ENCODE measurements at places on chromosomes 3 and 15.
A peak's percentile ranks its signal among the peaks of the same experiment; 100 is the strongest.

DNA sequence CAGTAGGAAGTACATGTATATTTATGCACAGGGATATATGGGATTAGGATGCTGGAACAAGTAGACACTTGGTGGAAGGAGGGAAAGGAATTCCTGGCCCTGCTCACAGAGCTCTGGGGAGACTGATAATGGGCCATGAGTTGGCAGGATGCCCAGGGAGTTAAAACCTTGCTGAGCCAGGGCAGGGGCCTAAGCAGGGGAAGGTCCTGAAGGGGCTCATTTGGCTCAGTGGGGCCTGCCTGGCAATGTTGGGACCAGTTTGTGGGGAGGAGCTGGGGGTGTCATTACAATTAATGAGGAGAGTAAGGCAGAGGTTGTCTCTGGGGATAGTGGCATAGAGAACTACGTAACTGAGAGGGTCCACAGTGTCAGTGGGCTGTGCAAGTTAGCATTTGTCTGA is 124.2 kb upstream of the ADPGK start:
- DNase-seq, result no peak

DNA sequence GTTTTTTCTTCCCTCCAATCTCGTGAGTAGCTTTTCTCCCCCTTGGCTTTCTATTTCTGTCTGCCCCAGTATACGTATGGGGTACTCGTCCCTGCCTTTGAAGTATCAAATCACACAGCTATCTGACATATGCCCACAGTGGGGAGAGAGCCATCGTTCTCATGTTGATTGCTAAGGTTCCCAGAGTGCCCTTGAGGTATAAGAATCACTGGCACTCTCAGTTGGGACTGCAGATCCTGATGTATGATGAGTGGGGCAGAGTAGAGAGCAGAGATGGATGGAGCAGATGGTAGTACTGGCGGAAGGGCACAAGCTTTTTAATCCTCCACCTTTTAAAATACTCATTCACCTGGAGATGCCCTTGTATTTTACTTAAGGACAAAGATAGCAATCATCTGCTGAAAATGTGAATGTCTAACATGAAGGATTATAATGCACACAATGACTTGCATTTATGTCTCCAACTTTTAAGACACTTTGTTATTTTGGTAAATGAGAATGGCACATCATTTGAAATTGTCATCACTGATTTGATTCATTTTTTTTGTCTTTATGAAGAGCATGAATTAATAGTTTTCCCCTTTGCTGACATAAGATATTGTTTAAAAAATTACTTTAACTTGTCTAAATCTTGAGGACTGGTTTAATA is 239.6 kb downstream of the NR1D2 start:
- DNase-seq, result no peak

- no peak for DNase-seq
Measured at GRCh38 chr3:5095886-5096285, 26.2 kb upstream of the ARL8B start.

- DNase-seq, result no peak
Measured at GRCh38 chr3:168330983-168331382, 235.3 kb upstream of the GOLIM4 start.

- DNase-seq, result peak; percentile 38
Measured at GRCh38 chr3:125594125-125594524, 1.2 kb downstream of the OSBPL11 start.

DNA sequence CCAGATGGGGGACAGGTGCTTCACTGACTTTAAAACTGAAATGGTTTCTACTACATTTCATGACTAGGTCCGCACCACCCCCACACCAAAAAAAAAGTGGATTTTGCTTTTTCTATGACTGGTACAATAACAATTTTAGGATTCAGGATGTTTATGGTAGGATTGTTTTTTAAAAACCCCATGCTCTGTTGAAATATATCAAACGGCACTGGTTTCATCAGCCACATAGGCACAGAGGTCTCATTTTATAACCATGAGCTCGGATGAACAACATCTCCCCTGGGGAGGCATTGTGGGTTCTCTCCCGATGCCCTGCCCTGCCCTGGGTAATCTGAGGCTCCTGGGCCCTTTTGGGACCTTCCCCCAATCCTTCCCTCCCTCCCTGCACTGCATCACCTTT is 202.7 kb upstream of the KBTBD8 start:
- no peak for DNase-seq

DNA sequence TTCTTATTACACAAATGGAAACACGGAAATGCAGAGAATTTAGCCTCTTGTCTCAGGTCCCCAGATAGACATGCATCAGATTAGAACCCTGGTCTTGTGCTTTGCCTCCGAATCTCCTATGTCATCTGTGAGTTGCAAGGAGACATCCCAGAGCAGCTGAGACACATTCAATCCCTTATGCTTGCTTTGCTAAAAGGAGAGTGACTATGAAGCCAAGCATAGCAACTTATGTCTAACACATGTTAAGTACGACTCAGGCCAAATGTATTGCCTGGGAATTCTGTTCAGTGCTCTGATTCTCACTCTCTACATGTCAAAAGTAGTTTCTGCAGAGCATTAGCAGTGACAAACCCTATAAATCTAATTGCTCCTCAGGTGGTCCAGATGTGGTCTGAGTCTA is 30.6 kb upstream of the LRRC3B start:
- no peak for DNase-seq

DNA sequence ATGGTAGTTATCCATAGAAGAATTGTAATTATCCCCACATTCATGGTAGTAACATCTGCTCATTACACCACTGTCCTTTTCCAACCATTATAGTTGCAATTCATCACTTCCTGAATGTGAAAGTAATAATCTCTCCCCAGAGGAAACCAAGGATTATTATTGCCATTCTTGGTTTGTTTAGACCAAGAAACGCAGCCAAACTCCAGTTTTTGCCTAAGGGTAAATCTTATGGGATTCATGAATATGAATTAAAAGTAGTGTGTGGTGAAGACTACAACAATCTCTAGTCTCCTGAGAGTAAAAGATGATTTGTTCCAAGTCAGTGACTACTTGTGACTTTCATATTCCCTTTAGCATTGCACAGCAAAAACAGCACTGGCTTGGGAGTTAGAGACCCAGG is 45.7 kb upstream of the ABI3BP start:
- DNase-seq, result no peak

DNA sequence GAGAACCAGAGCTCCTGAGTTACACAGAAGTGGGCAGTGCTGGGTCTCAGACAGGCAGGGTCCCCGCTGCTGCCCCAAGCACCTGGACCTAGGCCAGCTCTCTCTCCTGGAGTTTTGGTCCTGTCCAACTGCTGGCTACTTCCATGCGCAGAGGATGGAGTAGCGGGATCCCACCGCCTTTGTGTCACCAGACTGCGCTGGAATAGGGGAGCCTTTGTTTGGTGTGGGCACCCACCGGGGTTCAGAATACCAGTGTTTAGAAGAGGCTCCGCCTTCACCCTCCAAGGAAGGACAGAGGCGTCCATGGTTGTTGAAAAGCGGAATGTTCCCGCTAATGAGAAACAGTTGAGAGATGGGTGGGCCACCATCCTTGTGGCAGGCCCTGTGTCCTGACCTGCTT is 154.4 kb downstream of the DNAJB8 start:
- DNase-seq, result no peak

DNA sequence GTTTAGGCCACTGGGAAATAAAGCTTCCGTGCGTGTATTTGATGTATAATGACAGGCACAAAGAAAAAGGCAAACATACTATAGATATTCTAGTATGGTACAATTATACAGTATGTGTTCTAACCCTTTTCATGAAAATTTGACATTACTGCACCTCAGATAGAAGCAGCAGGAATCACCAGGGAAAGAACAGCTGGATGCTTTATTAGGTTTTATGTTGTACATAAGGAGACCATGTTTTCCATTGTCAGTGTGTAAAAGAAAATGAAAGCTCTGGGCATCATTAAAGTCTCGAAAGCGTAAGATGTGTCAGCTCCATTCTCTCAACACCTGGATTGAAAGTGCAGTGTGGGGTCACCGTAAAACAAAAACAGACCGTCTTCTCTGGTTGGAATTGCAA is 302.1 kb downstream of the ROBO2 start:
- no peak for DNase-seq

GRCh38 chr15:58064082-58064979 is 1.2 kb downstream of the ALDH1A2 start:
- DNase-seq, result no peak

DNA sequence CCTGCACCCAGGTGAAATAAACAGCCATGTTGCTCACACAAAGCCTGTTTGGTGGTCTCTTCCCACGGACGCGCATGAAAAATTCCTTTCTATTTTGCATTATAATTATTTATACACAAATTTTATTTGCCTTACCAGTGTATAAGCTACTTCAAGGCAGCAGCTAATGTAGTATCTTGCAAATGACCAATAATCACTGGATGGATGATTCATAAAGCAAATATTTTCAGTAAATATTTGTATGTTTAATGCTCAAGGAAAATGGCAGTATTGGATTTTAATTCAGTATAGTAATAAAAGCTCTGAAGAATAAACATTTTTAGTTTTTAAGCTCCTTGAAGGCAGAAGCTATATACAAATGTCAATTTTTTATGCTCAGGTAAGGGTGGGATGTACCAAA is 158.7 kb upstream of the NANOGP8 start:
- no peak for DNase-seq

DNA sequence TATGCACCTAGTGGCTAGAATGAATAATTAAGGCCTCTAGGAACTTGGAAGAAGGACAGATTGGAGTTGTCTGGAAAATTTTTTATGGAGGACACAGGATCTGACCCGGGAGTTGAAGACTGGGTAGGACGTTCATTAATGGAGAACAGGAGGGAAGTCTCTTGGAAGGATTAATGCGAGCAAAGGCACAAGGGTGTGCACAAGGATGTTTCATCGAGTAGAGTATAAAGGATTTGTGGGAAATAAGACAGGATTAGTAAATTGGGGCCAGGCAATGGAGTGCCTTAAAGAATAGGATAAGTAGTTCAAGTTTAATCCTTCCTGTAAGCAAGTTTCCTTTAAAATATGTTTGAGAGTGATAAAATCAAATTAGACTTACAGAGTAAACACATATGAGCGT is 14.6 kb downstream of the LMOD3 start:
- DNase-seq, result no peak

GRCh38 chr3:130946882-130947281 is 53.0 kb downstream of the ATP2C1 start:
- no peak for DNase-seq

DNA sequence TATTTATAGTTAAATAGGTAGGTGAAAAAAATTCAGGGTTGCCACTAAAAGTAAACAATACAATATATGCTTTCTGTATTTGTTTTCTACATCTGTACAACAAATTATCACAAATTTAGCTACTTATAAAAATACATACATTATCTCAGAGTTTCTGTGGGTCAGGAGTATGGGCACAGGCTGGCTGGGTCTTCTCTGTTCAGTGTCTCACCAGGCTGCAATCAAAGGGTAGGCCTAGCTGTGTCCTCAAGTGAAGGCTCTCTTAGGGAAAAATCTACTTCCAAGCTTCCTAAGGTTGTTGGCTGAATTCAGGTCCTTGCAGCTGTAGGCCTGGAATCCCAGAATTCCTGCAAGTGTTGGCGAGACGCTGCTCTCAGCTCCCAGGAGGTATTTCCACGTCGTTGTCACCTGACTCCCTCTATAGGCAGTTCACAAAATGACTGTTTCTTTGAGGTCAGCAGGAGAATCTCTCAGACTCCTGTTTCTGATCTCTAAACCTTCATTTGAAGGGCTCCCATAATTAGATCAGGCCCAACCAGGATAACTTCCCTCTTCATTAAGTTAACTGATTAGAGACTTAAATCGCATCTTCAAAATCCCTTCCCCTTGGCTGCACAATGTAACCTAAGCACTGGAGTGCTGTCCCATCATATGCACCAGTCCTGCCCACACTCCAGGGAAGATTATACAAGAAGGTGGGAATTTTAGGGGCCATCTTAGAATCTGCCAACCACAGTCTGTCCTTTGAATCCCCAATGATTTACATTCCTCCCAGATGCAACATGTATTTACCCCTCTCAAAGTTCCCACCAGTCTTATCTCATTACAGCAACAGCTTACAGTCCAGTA is 296.6 kb downstream of the SUCLG2 start:
- peak; percentile 76 for DNase-seq

Data from T47D (cell line).